ENCODE measurements at places on chromosomes 6 and 20.
A peak's percentile ranks its signal among the peaks of the same experiment; 100 is the strongest.

- DNase-seq = no peak
Observed at GRCh38 chr20:60215816-60216730, 257.9 kb downstream of the CDH26 start.

DNA sequence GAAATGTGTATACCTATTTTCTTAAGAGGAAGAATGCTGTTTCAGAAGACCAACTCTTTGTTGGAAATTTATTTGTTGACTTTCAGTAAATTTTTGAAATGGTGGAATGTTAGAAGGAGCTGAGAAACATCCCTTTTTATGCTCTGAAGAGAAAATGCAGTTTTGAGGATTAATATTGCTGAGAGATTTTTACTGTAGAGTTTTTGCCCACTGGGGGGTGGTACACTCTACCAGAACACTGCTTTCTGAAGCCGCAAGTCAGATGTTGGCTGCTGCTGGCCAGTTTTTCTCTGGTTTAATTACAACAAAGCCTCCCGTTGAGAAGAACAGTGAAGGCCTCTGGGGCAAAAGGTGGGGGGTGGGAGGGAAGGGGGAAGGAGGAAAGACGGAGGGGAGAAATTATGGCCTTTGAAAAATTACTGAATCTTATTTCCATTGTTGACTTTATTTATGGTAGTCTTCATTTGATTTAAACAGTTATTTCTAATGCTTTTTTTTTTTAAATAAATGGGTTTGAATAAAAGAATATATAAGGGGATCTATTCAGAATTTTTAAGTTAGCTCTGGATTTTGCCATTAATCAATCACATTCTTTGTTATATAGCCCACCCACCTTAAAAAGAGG, 3.0 kb downstream of the FLRT3 start:
- peak; percentile 57 for DNase-seq

- no peak for DNase-seq
Observed at GRCh38 chr6:26544473-26544872, 6.3 kb downstream of the HMGN4 start.

DNA sequence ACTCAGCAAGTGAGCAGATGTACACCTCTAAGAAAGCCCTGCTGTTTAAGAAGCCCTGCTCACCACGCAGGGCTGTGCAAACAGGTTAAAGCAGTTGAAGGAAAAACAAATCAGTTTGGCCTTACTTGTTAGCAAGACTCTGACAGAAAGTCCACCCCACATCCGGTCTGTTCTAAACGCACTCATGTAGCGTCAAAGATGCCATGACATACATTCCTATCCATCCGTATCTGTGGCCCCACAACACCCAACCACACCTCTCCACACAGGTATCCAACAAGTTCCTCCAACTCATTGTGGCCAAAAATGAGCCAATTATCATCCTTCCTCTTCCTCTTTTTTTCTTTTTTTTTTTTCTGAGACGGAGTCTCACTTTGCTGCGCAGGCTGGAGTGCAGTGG, 22.8 kb upstream of the RAB22A start:
- no peak for DNase-seq

DNA sequence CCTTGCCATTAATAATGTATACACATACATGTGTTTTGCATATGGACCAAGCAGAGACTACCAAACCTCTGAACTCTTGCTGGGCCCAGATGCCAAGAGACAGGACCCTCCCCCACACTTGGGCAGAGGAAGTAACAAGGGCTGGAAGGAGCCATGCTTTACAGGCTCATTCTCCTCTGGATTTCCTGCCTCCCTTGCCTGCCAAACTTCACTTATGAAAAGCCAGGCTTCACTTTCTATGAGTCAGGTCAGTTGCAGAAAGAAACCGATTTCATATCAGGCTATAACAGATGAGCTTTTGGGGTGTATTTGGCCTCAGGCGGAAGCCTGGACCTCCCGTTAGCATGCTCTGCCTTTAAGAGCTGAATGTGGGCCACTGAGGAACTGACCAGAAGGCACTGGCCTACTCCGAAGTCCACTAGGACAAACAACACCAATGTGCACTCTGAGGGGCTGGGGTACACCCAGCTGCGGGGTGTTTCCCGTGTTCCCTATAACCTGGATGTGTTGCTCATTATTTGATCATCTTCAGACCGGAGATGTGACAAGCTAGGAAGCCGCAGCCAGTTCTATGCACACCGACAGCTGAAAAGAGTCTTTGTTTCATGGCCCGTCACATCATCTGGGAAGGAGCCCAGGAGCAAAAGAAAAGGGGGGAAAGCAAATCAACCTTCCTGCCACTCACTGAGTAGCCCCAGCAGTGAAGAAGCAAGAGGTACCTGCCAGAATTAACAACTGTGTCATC, 28.5 kb downstream of the HAO1 start:
- peak; percentile 46 for DNase-seq

DNA sequence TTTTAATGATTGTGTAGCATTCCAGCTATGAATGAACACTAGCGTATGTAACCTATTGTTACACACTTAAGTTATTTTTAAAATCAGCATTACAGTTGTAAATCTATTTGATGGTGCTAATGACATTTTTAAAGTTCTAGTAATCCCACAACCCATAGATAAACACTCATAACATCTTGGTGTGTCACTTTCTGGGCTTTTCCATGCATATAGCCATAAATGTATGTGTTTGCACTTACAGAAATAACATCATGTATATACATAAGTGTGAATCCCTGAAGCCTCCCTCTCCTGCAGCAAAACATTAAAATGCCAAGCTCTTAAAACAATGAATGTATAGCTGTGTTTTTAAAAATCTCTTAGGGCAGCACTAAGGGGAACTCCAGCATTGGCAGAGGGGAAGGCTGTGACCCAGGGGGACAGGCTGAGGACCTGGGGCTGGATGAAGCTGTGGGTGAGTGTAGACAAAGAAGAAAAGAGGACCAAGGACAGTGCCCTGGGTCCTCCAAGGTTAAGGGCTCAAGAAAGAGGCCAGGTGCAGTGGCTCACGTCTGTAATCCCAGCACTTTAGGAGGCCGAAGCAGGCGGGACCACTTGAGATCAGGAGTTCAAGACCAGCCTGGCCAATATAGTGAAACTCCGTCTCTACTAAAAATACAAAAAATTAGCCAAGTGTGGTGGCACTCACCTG, 929 bp upstream of the CENPB start:
- no peak for DNase-seq

- peak; percentile 20 for DNase-seq
Observed at GRCh38 chr6:111939902-111940301, 66.7 kb upstream of the FYN start.

GRCh38 chr6:55955684-55956083, 80.3 kb upstream of the BMP5 start:
- no peak for DNase-seq

DNA sequence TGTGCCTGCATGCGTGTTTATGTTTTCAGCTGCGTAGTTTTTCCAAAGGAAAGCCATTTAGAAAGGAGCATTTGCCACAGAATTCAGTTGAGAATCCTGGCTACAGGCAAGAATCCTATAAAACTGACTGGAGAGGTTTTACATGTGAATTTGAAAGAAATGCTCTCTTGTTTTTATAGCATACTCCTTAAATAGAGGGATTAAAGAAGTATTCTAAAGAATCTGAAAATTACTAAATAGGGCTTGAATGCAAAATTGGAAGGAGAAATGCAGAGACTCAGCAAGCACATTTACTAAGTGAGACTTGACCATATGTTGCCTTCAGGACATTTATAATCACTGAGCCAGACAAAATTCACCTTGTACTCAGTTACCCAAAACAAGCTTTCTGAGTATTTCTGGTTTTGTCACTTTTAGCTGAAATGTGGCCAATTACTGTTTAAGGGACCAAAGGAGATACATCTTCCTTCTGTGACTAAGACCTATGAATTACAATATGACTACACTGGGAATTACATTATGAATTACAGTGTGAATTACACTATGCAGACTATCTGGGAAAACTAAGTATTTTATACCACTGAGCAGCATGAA, 107.4 kb upstream of the ASCC3 start:
- no peak for DNase-seq

GRCh38 chr20:48015141-48015910, 230.0 kb upstream of the SULF2 start:
- DNase-seq = no peak

DNA sequence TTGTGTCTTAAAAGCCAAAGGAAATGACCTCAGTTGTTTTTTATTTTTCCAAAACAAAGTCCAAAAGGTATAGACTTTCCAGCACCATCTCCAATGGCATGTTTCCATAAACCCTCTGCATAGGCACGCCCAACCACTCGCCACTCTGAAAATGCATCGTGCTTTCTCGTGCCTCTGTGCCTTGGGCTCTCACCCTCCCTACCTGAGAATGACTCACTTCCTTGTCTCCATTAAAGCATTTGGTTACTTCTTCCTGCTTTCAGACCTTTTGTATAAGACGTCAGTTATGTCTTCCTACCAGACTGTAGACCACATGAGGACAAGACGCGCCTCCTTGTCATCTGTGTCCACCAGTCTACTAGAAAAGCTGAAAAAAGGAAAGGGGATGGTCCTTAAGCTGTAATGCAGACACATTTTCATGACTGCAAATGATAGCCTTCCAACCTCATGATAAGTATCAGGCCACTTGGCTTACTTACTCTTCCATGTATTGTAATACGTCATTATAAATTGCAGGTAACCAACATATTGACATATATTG, 61.2 kb upstream of the CDYL start:
- no peak for DNase-seq

GRCh38 chr20:1383623-1384404, 9.0 kb downstream of the FKBP1A start:
- DNase-seq = no peak

- DNase-seq = no peak
Observed at GRCh38 chr20:48629069-48629959, 198.5 kb downstream of the PREX1 start.

GRCh38 chr20:845941-846893, 12.7 kb downstream of the FAM110A start:
- DNase-seq = no peak

GRCh38 chr6:55888917-55889316, 13.5 kb upstream of the BMP5 start:
- DNase-seq = no peak

- DNase-seq = peak; percentile 54
Observed at GRCh38 chr20:31719644-31720485, 2.8 kb downstream of the BCL2L1 start.

- no peak for DNase-seq
Observed at GRCh38 chr20:36454698-36455427, 86.5 kb upstream of the MYL9 start.

- DNase-seq = no peak
Observed at GRCh38 chr6:94751641-94752329, 825.5 kb upstream of the MANEA start.

- peak; percentile 70 for DNase-seq
Observed at GRCh38 chr6:33297956-33298772, 578 bp downstream of the RGL2 start.

DNA sequence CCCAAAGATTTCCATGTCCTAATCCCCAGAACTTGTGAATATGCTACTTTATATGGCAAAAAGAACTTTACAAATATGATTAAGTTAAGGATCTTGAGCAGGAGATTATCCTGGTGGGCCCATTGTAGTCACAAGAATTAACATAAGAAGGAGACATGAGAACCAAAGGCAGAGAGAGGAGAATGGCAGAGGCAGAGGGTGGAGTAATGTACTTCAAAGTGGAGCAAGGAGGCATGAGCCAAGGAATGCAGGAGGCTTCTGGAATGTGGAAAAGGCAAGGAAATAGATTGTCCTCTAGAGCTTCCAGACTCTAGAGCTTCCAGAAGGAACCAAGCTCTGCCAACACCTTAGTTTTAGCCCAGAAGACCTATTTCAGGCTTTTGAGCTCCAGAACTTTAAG, 147.4 kb downstream of the MOXD1 start:
- no peak for DNase-seq

DNA sequence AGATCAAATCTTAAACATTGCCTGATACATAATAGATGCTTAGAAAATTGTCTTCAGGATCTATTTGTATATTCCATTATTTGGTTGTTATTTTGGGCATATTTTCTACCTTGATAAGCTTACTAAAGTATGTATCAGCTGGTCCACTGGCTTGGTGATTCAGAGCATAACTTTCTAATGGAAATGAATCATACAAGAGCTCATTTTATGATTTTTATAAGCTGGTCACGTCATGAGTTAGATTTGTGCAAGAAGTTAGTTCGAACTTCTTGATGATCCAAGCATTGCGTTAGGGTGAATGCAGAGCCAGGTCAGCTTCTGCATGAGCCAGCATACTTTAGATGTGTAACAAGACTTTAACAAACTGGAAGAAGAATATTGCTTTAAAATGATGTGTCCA, 144.5 kb upstream of the FLRT3 start:
- DNase-seq = peak; percentile 14

GRCh38 chr6:37172912-37173492, 3.0 kb downstream of the PIM1 start:
- no peak for DNase-seq

- peak; percentile 42 for DNase-seq
Observed at GRCh38 chr6:15254070-15254975, 8.5 kb downstream of the JARID2 start.

DNA sequence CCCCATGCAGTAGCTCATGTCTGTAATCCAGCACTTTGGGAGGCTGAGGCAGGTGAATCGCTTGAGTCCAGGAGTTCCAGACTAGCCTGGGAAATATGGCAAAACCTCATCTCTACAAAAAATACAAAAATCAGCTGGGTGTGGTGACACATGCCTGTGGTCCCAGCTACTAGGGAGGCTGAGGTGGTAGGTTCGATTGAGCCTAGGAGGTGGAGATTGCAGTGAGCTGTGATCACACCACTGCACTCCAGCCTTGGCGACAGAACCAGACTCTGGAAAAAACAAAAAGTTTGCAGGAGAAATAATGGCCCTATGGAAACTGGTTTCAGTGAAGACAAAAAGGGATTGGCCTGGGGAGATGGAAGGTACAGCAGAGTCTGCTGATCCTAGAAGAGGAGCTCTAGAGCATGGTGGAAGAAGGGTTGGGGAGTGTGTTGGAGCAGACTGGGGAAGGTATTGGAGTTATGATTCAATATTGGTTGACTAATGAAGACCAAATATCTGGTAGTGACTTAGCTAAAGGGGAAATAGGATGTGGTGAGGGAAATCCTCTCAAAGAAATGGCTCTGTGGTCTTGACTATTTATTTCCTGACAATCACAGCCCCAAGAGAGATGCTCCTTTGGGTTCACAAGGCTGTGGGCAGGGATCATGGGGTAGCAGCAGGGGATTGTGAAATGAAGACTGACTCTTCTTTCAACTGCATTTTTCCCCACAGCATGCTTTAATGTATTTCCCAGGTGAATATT, 281.9 kb downstream of the UTRN start:
- peak; percentile 22 for DNase-seq

DNA sequence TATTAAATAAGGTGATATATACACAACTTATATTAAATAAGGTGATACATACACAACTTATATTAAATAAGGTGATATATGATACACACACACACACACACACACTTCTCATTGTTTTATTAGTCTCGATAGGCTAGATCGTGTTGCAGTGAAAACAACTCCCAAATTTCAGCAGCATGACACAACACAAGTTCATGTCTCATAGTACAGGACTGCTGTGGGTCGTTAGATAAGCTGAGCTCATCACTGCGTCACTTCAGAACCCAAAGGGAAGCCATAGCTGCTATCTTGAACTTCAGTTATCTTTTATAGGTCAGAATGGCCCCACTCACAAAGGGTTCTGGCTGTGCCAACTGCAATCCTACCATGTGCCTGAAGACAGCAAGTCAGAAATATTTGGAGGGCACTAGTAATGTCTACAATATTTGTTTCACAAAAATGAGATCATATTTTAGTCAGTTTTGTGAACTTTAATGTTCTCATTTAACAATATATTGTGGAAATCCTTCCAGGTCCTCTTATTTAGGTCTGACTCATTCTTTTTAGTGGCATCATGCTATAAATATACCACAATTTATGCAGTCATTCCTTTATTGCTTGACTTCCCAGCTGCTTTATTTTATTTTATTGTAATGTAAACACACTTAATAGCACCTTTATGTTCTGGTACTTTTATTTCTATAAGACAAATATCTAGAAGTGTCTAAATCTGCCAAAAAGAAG, 290.2 kb downstream of the PHACTR1 start:
- peak; percentile 6 for DNase-seq

Measured in dermis blood vessel endothelial cell (primary cell).